ENCODE measurements at places on chromosomes 5 and 9. TPM values are rescaled to one million over a fixed set of nuclear protein-coding genes. Genes with fewer than 3 reads are reported as not detected.

DNA sequence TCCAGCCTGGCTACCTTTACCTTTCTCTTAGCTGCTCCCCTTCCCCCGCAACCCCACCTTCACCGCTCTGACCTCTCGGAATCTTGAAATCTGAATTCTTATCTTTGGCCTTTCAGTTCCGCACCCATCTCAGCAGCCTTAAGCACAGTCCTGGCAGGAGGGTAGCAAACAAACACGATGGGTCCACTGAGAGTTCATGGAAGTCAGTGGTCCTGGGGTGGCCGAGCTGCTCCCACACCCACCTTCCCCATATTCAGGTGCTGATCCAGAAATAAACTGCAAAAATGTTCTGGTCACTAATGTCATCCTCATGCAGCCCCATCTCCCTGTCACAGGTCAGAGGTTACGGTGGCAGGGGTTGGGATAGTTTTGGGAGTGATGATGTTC is 59.6 kb upstream of the TBC1D2 start:
- DNase-seq, result no peak

DNA sequence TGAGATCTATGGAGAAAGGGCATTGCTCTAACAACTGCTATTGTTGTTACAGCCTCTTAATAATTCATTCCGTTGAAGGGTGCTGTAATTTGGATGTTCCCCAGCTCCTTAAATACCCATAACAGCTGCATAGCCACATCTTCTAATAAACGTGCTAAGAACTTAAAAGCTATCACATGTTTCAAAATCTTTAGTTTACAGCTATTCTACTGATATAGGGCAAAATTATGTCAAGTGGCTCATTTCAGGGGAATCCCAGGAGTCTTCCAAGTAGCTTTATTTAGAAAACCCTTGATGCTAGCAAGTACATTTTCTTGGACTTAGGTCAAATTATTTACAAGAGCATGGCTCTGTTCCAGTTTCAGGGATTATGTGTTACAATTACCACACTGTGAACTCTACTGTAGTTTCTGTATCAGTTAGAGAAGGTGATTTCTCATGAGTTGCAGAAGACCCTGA is 990.4 kb upstream of the ACO1 start:
- DNase-seq, result no peak

GRCh38 chr5:78997090-78997489 is 12.0 kb upstream of the ARSB start:
- no peak for DNase-seq

GRCh38 chr5:123035918-123036390 is 571 bp downstream of the PPIC start:
- peak; percentile 77 for DNase-seq

DNA sequence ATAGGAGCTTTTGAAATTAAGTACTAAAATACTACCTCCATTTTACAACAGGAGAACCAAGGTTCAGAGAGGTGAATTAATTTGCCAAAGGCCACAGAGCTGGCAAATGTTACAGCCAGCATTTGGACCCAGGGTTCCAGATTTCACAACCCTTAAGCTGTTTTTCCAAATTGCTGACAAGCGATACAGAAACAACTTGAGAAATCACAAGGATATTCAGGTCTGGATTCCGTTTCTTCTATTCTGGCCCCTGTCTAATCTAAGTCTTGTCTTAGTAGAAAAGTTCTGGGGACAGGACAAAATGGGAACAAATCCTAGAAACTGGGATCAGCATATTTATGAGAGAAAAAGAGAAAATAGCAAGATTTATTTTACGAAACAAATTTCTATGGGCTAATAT is 103.1 kb upstream of the PRLR start:
- DNase-seq, result no peak

DNA sequence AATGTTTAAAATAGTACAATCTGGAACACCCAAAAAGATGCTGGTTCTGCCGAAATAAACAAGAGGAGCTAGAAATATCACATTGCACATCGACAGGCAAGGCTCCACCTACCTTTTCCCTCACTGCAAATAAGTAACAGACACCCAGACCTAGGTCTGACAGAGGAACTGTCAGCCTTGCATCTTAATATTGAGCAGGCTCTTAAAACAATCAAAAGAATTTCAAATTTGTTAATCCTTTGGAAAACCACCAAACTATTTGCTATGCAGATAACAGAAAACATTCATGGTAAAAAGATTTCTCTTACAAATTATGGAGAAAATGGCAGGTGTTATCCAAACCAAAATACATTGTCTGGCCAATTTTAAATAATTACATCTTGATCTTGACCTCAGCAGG is 71.3 kb downstream of the FRMD3 start:
- DNase-seq, result no peak

DNA sequence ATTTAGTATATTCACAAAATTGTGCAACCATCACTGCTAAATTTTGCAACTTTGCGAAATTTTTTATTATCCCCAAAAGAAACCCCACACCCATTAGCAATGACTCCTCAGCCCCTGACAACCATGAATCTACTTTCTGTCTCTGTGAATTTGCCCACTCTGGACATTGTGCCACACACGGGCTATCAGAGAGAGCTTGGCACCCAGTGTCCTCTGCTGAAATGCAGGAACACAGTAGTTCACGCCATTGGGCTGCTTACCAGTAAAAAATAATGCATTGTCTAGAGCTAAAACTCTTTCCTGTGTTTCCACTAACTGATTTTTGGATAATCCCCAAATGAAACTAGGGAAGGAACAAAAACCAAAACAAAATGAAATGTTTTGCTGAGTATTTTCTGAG is 60.0 kb downstream of the HRH2 start:
- DNase-seq, result no peak

- DNase-seq, result no peak
Measured at GRCh38 chr9:110047955-110048402, 160.0 kb downstream of the C9orf152 start.

DNA sequence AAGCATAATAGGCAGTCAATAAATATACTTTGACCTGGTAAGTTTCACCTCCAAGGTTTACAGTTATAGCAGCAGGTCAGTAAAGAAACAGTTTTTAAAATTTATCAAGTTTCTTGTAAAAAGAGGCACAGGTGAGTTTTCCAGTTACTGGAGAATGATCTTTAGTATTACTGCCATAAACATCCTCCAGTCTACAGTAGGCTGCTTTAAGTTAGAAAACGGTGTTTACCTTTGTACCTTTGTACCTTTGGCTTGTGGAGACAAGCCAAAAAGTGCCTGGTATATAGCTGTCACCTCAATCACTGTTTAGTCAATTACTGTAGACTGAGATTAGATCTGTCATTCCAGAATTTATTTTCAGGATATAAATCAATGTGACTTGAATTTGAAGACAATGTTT is 42.7 kb upstream of the SRFBP1 start:
- DNase-seq, result no peak

GRCh38 chr5:39605588-39606575 is 181.1 kb upstream of the DAB2 start:
- DNase-seq, result no peak

DNA sequence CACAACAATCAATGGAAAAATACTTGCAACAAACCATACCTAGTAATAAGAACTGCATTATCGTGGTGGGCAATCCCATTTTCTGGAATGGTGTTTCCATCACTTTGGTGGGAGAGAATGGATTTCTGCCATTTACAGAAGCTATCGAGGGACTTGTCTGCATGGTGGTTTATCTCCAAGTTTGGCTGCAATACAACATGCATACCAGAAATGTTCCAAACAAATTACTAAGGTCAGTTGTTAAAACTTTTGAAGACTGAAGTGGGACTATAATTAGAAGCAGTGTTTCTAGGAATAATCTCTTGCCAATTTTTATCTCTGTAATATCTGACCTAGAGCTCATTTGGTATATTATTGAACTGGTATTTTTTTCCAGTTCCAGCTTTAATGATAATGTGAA is 30.3 kb downstream of the ADAMTS6 start:
- DNase-seq, result no peak

- no peak for DNase-seq
Measured at GRCh38 chr9:97388721-97389238, 23.1 kb upstream of the TDRD7 start.

DNA sequence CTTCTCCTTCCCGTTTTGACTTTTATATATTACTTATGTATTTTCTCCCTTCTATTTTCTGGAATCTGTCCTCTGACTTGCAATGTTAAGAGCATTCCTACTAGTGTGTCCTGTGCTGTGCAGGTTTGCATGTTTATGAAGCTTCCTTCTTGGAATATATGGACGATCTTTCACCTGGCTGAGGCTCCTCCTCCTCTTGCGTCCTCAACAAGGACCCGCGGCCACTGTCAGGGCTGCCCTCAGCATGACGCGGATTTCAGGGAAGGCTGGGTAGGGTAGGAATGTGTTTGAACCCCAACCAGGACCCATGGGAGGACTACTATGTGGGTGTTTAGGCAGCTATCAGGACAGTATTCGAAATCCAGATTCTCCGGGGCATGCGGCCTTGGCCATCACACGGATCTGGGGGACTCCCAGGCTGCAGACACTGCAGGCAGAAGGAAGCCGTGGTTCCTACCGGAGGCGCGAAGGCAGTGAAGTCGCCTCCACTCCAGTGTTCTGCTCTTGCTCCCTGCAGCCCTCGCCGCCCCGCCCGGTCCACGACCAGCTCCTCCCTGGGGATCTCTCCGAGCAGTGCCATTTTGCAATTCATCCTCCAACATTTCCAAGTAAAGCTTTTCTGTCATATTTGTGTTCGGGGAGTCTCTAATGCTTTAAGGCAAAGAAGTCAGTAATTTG is 37.0 kb upstream of the OSMR start:
- DNase-seq, result peak; percentile 53

GRCh38 chr5:42721484-42721883 is 35.1 kb upstream of the CCDC152 start:
- no peak for DNase-seq

DNA sequence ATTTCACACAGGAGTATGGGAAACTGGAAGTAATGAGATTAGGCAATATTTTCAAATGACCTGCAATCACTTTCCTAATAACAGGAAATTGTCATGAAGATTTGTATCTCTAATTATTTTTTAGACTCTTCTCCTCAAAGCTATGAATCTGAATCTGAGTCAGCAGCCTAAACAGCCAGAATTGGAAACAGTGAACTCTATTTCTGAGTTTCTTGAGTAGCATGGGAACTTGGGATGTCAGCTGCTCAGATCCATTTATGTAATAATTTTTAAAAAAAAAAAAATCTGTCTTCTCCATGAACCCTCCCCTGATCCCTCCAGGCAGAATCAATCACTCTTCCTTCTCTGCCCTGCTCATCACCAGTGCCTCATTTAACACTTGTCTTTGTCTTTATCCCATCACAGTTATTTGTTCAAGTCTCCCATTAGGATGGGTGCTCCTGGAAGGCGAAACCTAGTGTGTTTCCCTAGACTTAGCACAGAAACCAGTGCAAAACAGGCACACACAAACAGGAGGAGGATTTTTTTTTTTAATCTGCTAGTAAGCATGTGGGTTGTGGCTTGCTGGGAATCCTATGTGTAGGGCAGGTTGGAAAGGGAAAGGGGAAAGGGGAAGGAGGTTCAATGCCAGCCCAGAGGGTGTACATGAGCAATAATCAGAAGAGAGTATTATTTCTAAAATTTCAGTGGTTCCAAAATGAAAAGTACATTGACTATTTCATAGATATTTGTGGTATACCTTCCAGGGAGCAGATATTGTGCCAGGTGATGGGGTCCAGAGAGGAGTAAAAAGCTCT is 186.8 kb downstream of the TTLL11 start:
- DNase-seq, result no peak

GRCh38 chr9:6567140-6567591 is 78.4 kb downstream of the GLDC start:
- DNase-seq, result no peak

DNA sequence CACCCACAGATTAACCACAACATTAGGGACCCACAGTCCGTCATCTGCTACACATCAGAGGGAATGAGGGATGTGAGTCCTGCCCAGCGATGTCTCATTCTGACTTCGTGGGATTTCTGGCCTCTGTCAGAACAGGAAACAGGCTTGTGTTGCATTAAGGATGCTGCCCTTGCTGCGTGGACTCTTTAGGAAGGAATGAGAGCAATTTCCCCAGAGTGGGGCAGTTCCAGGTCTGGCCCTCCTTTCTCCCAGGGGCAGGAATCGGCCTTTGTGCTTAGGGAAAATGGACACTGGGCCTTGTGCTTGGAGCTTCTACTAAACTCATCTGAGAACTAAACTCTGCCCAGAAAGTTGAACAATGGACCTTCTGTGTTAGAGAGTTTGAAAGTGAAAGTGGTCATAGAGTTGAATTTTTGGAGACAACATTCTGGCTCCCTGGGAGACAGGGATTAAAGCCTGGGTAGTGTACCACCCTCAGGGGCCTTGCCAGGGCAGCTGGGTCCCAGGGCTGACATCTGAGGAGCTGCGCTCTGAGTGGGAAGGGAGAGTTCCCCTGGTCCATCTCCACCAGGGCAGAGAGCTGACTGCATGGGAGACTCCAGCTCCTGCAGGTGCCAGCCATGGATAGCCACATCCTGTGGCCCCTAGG is 37.8 kb upstream of the S1PR3 start:
- DNase-seq, result no peak

DNA sequence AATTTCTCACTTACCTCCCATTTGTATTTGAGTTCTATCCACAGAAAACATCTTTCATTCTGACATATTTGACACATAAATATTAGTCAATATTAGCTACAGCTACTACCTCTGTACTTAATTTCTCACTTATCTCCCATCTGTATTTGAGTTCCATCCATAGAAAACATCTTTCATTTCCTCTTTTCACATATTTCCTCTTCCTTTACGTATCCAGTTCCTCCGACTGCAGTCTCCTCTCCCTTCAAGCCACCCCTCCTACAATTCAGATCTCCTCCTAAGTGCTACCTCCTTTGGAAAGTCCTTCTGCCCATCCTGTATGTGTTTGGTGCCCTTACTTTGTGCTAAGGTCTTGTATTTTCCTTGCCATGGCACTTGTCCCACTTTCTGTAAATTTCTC is 1.6 kb downstream of the SREK1IP1 start:
- DNase-seq, result no peak

- DNase-seq, result no peak
Measured at GRCh38 chr9:107024193-107024592, 161.2 kb downstream of the ZNF462 start.

Gene NOXA1
- total RNA-seq, result 1.6 TPM

Gene YTHDC2
- 11.0 TPM for total RNA-seq

Gene SLC36A3
- total RNA-seq, result not detected

Gene IRX4
- 0.65 TPM for total RNA-seq

Gene PSD2
- total RNA-seq, result not detected

Gene COL15A1
- total RNA-seq, result 34.7 TPM
